ENCODE measurements at places on chromosomes 3 and 15.
A peak's percentile ranks its signal among the peaks of the same experiment; 100 is the strongest.

DNA sequence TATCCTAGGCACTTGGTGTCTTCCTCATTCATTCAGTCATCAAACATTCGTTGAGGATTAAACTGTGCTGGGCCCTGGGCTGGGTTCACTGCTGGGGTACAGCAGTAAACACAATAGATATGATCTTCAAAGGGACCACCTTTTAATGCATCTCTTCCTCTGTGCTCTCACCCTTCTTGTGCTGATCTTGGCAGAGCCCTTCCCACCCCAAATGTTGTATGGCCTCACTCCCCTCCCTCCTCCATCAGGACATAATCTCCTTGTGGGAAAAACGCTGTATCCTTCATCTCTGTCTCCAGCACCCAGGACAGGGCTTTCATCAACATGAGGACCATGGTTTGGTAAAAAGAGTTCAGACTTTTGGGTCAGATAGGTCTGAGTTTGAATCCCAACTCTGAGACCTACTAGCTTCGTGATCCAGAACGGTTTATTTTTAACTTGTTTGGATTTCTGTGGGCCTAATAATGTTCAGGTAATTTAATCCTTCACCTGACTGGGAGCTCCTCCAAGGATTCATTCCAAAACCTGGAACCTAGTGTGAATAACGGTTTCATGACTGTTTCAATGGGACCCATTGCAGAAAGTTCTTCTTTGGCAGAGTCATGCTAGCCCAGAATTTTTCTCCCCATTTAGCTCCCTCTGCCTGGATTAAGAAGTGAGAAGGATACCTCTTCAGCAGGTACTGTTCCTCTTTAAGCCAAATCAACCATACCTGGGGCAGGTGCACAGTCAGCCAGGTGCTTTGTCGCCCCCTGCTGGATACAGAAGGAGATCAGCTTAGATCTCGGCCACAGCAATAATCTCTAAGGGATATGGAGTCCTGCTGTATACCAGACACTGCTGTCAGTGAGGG lies 5.2 kb upstream of the WNT7A start:
- DNase-seq, result peak; percentile 54

DNA sequence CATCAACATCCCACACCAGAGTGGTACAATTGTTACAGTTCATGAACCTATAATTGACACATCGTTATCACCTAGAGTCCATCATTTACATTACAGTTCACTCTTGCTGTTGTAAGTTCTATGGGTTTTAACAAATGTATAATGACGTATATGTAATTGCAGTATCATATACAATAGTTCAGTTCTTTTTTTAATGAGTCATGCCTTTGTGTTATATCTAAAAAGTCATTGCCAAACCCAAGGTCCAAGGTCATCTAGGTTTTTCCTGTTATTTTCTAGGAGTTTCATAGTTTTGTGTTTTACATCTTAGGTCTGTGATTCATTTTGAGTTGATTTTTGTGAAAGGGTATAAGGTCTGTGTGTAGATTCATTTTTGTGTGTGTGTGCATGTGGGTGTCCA lies 160.9 kb upstream of the GALNT15 start:
- DNase-seq, result no peak

DNA sequence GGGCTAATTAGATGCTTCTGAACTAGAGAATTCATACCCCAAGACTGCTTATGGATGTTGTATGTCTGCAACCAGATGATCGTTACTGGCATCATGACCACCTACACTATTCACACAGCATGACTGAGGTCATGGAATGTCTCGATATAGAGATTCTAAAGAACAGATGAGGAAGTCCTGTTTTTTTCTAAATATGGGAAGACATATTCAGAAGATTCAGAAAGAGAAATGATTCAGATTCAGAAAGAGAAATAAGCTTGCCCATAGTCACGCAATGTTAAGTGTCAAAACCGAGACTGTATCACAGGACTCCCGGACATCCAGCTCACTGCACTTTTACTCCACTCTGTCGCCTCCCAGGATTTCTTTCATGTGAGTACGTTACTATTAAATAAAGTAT lies 136.2 kb downstream of the TPRG1 start:
- DNase-seq, result no peak

DNA sequence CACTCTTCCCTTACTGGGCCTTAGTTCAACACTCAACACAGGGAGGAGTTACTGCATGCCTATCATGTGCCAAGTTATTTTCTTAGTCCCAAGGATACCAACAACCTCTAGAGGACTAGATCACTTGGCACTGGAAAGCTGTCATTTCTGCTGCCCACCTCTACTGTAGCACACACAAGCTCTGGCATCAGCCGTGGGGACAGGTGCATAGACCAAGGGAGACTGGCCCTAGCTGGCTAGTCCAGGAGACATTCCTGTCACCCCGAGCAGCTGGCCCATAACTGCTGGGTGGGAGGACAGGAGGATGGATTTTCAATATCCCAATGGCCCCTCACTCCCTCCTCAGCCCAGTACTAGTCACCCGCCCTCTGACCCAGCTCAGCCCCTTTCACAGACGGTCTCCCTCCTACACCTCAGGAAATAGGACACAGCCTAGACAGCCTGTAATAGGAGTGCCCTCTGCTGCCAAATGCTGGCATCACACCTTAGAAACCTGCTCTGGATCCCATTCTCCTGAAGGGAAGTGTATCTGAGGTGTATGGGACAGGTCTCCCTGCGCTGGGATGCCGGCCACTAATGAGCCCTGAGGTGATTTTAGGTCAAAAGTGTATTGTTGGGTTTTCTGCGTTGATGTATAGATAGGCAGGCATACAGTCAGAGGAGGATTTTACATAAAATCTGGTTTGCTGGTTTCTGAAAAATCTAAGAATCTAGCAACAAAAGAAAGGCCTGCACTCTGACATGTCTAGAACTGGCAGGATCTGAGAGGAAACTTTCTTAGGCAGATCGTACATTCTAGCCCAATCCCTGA lies 3.4 kb upstream of the DZIP1L start:
- DNase-seq, result peak; percentile 27

- DNase-seq, result no peak
These were observed 20.1 kb upstream of the TSEN2 start for GRCh38 chr3:12464181-12464580.

DNA sequence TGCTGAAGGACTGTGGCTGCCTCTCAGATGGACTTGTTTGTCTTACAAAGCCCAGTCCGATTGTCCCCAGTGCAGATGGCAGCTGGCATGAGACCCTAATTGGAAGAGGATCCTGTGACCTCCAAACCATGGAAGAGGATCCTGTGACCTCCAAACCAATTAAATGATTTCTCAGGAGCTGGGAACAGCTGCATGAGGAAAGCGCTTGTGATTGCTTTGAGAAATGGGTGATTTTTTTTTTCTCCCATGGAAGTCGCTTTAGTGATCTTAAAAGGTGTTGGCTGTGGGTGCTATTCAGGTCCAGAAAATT lies 68.4 kb upstream of the LARS2 start:
- no peak for DNase-seq

GRCh38 chr15:92326236-92326635 lies 67.4 kb upstream of the ST8SIA2 start:
- no peak for DNase-seq

- no peak for DNase-seq
These were observed 25.2 kb downstream of the TNK2 start for GRCh38 chr3:195883160-195883559.

- no peak for DNase-seq
These were observed 132.4 kb upstream of the LPP start for GRCh38 chr3:188021502-188022040.

GRCh38 chr3:87351937-87352336 lies 75.6 kb upstream of the POU1F1 start:
- DNase-seq, result no peak

DNA sequence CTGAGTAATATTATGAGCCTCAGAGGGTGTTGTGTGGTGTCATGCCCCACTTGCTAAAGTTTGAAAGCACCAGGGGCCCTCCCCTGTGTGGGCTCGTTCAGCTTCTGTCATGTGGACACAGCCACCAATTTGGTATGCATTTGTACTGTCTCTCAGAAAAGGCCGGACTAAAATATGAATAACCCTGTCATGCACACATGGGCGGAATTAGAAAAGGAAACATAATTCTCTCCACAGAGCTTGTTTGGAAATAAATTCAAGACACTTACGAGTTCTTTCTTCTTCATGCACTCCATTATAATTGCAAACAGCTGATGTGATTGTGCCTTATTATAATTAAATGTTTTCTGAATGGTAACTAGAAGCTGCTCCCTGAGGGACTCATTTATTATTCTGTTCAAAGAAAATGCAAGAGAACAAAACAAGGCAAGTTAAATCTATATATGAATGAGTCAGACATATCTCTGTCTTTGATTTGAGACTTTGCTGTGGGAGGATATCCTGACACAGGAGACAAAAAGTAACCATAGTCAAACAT lies 39.1 kb downstream of the TRPM1 start:
- DNase-seq, result no peak

DNA sequence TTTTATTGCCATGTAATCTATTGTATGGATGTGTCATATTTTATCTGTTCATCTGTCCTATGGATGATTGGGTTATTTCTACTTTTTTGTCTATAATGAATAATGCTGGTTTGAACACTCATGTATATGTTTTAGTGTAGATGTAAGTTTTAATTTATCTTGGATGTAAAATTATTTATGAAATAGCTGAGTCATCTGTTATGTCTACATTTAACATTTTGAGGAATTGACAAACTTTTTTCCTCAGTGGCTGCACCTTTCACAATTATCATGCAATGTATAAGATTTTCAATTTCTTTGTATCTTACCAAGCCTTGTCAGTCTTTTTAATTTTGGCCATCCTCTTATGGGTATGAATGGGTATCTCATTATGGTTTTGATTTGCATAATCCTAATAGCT lies 666.4 kb downstream of the DIPK2A start:
- DNase-seq, result no peak

- no peak for DNase-seq
These were observed 151.1 kb downstream of the ROBO2 start for GRCh38 chr3:77191014-77191413.

DNA sequence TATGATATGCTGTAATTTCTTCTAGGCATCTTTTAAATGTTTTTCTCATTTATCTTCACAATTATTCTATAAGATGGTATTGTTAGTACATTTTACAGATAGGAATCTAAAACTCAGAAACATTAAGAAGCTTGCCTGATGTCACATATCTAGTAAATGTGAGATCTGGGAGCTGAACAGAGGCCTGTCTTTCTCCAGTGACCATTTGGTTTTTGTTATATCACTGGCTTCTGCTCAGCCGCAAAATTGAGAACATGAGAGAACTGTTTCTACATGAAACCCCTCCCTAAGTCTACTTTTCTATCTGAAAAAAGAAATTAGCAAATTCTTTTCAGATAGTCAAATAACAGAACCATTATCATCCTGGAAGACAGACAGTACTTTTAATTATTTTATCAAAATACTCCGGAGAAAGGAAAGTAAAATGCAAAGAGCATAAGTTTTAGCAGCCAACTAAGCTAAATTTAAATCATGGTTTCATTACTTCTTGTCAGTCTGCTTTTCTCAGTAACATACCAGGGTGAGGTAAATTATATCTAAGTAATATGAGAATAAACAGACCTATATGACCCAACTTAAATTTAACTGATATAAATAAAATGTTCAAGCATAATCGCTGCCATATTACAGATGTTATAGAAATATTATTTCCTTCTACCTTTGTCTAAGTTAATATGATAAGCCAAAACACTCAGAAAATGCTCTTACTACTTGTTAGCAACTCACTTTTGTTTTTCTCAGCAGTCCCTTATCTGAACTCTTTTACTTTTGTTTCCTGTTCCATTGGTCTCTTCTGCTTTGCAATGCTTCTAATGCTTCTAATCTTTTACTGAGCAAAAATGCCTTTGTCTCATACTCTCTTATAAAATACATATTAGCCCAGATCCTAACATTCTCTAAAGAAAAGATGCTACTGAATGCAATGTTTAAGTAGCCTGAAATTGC lies 68.0 kb upstream of the MBNL1 start:
- no peak for DNase-seq

GRCh38 chr15:64837502-64837901 lies 4.2 kb upstream of the PLEKHO2 start:
- no peak for DNase-seq

GRCh38 chr3:185936273-185936629 lies 1.6 kb downstream of the TRA2B start:
- no peak for DNase-seq

DNA sequence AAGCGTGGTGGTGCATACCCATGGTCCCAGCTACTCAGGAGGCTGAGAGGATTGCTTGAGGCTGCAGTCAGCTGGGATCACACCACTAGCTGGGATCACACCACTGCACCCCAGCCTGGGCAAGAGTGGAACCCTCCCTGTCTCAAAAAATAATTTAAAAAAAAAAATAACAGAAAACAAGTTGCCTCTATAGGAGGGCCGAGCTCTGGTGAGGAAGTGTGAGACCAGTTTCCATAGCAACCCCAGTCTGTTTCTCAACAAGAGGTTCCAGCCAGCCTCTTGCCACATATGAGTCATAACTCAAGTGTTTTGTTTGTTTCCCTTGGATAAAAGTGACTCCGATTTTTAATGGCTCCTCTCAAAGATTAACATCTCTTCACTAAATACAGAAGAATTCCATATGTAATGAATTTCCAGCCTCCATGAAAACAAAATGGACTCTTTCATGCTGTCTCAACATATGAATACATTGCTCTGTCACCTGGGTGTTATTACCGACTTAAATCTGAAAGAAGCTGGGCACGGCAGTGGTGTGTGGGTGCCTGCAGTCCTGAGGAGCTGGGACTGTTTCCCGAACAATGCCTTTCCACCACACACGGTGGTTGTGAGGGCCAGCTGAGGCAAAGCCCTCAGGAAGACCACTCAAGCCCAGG lies 19.7 kb downstream of the TMEM43 start:
- peak; percentile 49 for DNase-seq

GRCh38 chr3:126677862-126678503 lies 23.1 kb upstream of the TXNRD3 start:
- DNase-seq, result no peak

DNA sequence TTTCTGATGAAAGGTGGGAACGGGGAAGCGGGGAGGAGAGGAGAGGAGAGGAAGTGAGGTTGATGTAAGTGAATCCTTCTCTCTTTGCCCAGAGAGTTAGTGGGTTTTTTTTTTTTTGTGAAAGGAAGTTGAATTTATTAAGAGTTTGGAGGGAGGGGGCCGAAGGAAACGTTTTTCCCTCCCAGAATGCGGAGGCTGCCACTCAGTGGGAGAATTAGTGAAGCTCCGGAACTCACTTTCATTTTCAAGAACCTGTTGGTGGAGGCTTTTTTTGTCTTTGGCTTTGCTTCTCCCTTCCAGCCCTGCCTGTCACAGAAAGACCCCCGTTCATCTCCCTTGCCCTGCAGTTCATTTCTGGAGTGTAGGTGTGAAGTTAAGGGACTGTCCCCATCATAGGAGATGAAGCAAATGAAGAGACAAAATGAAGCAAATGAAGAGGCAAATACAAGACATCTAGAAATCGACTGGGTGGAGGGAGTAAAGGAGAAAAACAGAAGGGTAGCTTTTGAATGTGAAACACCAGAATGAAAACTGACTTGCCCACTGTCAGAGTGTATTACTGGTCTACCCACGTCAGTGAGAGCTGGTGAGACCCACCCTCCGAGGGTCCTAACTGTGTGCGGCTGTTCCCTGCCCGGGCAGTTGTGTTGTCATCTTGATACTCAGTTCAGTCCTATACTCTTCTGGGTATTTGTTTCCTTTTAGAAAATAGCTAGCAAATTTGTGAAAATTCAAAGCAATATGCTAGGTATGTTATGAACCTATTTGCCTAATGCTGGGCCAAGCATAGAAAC lies 91.5 kb downstream of the ITPR1 start:
- no peak for DNase-seq

GRCh38 chr3:121243208-121243607 lies 302.6 kb downstream of the POLQ start:
- DNase-seq, result no peak
